Thoracic aorta (tissue), 2 donors: ENCODE measurements at places on chromosomes 2 and 18.

DNA sequence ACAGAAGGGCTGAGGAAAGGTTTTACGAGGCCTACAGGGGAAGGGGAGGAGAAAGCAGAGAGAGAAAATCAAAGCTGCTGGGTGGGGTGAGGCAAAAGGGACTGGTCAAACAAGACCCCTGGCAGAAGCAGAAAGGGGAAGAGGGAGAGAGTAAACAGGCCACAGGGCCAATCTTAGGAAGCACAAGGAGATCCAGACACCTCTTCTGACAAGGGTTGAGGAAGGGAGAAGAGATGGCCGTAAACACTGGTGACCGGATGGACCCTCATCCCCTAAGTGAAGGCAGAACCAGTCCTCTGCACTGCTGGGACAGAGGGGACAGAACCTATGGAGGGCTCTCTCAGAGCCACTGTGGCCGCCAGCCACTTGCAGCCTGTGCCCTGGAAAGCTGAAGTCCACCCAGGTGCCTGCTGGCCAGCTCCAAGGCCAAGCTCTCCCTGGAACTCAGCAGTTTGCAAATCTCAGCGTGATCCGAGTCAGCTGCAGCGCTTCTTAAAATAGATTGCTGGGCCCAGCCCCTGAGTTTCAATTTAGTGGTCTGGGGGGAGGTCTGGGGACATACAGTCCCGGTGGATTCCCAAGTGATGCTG is 108.8 kb downstream of the TMEM163 start:
- H3K27ac ChIP-seq, result no peak overlapping the region
- no peak overlapping the region for H3K4me3 ChIP-seq
- no peaks in the 10 kb centered on the region for H3K36me3 ChIP-seq
- no peaks in the 10 kb centered on the region for H3K4me1 ChIP-seq
- no peaks in the 10 kb centered on the region for H3K27me3 ChIP-seq

DNA sequence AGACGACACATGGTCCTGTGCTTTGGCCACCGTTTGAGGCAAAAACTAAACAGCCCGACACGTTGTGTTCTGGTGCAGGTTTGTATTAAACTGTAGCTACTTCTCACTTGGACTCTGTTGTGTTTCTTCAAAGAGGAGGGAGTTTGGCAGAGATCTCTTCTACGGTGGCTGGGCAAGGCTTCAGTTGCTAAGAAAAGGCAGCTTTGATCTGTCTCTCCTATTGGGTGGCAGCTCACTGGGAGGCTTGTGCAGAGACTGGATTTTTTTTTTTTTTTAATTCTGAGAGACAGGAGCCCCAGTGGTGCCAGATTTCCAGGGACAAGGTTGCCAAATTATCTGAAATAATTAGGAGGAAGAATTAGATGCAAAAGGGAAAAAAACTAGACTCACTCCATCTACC is 20.2 kb upstream of the MAPRE3 start:
- H3K4me3 ChIP-seq, result no peak overlapping the region
- no peaks in the 10 kb centered on the region for H3K27me3 ChIP-seq
- H3K36me3 ChIP-seq, result no peaks in the 10 kb centered on the region
- no peaks in the 10 kb centered on the region for H3K4me1 ChIP-seq
- no peak for DNase-seq

DNA sequence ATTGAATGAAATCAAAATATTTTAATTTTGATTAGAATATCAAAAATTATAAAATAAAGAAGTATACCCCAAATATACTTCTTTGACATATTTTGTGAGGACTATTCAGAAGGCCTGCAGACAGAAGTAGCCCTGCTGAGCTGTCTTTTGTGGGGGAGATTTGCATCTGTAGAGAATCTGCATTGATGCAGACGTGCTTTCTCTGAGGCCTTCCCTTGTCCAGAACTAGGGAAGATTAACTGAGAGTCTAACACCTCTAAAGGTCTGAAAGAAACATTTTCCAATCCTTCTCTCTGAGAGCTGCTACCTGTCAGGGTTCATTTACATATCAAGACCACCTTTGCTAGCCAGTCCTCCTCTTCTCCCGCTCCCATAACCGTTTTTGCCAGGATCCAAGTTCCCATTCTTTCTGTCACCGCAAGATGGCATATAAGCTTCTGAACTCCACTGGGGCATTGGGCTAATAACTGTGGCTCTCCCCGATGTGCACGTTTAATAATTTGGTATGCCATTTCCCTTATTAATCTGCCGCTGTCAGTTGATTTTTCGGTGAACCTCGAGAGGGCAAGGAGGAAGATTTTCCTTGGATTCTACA is 510.4 kb upstream of the CNTNAP5 start:
- no peaks in the 10 kb centered on the region for H3K4me1 ChIP-seq
- no peak for DNase-seq
- no peak overlapping the region for H3K4me3 ChIP-seq
- no peak overlapping the region for H3K27ac ChIP-seq
- H3K27me3 ChIP-seq, result no peaks in the 10 kb centered on the region

- DNase-seq, result no peak
- no peaks in the 10 kb centered on the region for H3K36me3 ChIP-seq
- H3K27ac ChIP-seq, result no peak overlapping the region
- no peak overlapping the region for H3K4me3 ChIP-seq
- no peaks in the 10 kb centered on the region for H3K27me3 ChIP-seq
- H3K4me1 ChIP-seq, result no peaks in the 10 kb centered on the region
These were observed 258.5 kb downstream of the ASXL3 start for GRCh38 chr18:33836564-33836963.

GRCh38 chr2:53939656-53940055 is 31.1 kb downstream of the PSME4 start:
- no peak overlapping the region for H3K4me3 ChIP-seq
- no peaks in the 10 kb centered on the region for H3K27me3 ChIP-seq
- peaks cover 9% of the 10 kb centered on the region for H3K36me3 ChIP-seq
- no peak overlapping the region for H3K27ac ChIP-seq

DNA sequence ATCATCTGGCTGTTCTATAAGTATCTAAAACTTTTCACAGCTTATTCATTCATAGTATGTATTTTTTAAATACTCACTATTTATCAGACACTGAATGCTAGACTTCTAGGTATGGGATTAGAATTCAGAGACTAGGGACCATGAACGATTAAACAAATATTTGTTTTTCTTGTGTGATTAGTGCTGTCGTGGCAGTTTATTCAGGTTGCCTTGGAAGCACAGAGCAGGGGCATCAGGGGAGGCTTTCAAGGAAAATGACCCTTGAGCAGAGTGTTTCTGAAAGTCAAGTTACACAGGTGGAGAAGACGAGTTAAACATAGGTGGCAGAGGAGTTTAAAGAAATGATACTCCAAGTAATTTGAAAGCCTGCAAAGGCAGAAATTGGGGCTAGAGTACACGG is 5.7 kb downstream of the SPOPL start:
- DNase-seq, result no peak
- H3K27ac ChIP-seq, result no peak overlapping the region
- H3K36me3 ChIP-seq, result no peaks in the 10 kb centered on the region
- H3K4me1 ChIP-seq, result peaks cover 41% of the 10 kb centered on the region
- no peaks in the 10 kb centered on the region for H3K27me3 ChIP-seq
- no peak overlapping the region for H3K4me3 ChIP-seq

DNA sequence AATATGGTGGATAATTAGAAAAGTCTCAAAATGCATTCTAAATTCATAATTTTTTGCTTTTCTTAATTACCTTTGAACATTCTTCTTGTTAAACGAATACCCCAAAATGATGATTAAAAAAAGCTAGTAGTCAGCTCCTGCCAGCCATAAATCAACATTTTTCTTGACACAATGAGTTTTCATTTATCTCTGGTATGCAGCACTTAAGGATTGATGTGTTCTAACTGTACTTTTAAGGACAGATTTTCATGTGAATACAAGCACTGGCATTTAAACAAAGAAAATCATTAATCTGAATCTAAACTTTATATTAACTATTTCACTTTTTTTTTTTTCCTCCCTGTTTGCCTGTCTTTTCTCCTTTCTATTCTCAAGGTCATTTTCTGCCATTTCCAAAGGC is 976.8 kb downstream of the TMEM182 start:
- no peak overlapping the region for H3K4me3 ChIP-seq
- no peaks in the 10 kb centered on the region for H3K36me3 ChIP-seq
- no peaks in the 10 kb centered on the region for H3K4me1 ChIP-seq
- no peaks in the 10 kb centered on the region for H3K27me3 ChIP-seq
- H3K27ac ChIP-seq, result no peak overlapping the region

- no peak overlapping the region for H3K4me3 ChIP-seq
- no peaks in the 10 kb centered on the region for H3K27me3 ChIP-seq
- H3K36me3 ChIP-seq, result no peaks in the 10 kb centered on the region
- no peak for DNase-seq
- no peak overlapping the region for H3K27ac ChIP-seq
These were observed 84.3 kb downstream of the TFCP2L1 start for GRCh38 chr2:121200419-121201315.

- no peak overlapping the region for H3K4me3 ChIP-seq
- H3K4me1 ChIP-seq, result no peaks in the 10 kb centered on the region
- no peaks in the 10 kb centered on the region for H3K36me3 ChIP-seq
- H3K27me3 ChIP-seq, result no peaks in the 10 kb centered on the region
- H3K27ac ChIP-seq, result no peak overlapping the region
These were observed 98.2 kb downstream of the SOCS6 start for GRCh38 chr18:70387027-70387426.

DNA sequence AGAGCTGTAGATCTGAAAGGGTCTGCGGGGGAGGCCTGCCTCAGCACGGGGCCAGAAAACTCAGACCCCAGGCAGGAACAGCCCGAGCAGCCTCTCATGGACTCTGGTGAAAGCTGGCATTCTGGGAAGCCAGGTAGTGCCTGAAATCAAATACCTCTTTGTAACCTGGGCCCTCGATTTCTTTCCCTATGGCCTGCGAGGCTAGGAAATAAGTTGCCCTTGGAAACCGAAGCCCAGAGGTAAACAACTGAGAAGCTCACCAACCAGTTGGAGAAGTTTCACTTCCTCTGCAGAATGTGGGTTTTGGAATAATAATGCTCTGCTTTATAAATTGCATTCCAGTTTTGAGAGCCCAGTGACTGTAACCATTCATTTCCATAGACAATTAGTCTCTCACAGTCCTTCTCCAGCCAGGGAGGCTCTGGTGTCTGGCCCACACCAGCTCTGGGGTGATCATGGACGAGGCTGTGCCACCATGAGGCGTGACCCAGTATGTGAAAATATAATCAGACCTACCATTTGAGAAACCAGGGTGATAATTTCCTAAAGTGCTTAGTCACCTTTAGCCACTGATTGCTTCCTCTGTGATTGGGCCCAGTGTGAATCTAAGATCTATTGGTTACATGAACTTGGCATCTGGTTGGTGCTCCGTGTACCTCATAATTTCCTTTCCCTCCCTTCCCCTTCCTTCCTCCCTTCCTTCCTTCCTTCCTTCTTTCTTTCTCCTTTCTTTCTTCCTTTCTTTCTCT is 133.1 kb upstream of the PELI1 start:
- H3K27ac ChIP-seq, result peak overlapping the region; percentile 17
- H3K36me3 ChIP-seq, result no peaks in the 10 kb centered on the region
- no peak overlapping the region for H3K4me3 ChIP-seq
- H3K4me1 ChIP-seq, result no peaks in the 10 kb centered on the region

GRCh38 chr2:241933179-241933911 is 63.8 kb downstream of the RTP5 start:
- no peaks in the 10 kb centered on the region for H3K27me3 ChIP-seq
- no peak overlapping the region for H3K4me3 ChIP-seq
- H3K36me3 ChIP-seq, result no peaks in the 10 kb centered on the region
- no peak overlapping the region for H3K27ac ChIP-seq
- DNase-seq, result no peak
- H3K4me1 ChIP-seq, result no peaks in the 10 kb centered on the region

DNA sequence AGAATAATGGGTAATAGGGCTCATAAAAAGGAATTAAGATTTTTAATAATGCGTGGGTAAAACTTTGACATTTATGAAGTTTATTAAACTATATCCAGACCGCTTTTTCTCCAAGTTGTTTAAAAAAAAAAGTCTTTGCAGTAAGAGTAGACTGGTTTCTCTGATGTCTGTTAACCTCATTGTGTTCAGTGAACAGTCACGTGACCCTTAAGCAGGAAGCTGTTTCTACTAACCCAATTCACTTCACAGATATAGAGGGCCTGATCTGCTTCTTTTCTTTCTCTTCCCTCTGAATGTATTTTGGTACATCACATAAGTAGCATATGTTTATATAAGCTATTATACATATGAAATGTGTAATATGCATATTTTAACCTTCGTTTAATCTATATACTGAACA is 1011.3 kb upstream of the CELF4 start:
- no peaks in the 10 kb centered on the region for H3K27me3 ChIP-seq
- no peaks in the 10 kb centered on the region for H3K4me1 ChIP-seq
- H3K27ac ChIP-seq, result no peak overlapping the region
- no peaks in the 10 kb centered on the region for H3K36me3 ChIP-seq
- no peak overlapping the region for H3K4me3 ChIP-seq
- no peak for DNase-seq

GRCh38 chr2:152432206-152432653 is 97.3 kb downstream of the FMNL2 start:
- no peak overlapping the region for H3K4me3 ChIP-seq
- H3K27me3 ChIP-seq, result no peaks in the 10 kb centered on the region
- H3K27ac ChIP-seq, result no peak overlapping the region
- peaks cover 39% of the 10 kb centered on the region for H3K4me1 ChIP-seq
- no peak for DNase-seq

GRCh38 chr2:121387591-121388325 is 102.8 kb upstream of the TFCP2L1 start:
- no peaks in the 10 kb centered on the region for H3K4me1 ChIP-seq
- H3K27ac ChIP-seq, result no peak overlapping the region
- no peak for DNase-seq
- H3K36me3 ChIP-seq, result peaks cover 12% of the 10 kb centered on the region

- H3K4me3 ChIP-seq, result no peak overlapping the region
- no peak for DNase-seq
- H3K27ac ChIP-seq, result no peak overlapping the region
These were observed 223.6 kb upstream of the GULP1 start for GRCh38 chr2:188068093-188068492.

DNA sequence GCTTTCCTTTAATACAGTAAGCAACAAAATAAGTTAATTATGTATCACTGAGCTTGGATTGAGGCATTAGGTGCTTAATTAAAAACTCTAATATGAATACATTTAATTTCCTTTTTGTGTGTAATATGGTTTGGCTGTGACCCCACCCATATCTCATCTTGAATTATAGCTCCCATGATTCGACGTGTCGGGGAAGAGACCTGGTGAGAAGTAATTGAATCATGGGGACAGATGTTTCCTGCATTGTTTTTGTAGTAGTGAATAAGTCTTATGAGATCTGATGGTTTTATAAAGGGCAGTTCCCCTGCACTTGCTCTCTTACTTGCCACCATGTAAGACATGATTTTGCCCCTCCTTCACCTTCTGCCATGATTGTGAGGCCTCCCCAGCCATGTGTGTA is 325.4 kb upstream of the CDH7 start:
- no peaks in the 10 kb centered on the region for H3K27me3 ChIP-seq
- no peaks in the 10 kb centered on the region for H3K4me1 ChIP-seq
- H3K4me3 ChIP-seq, result no peak overlapping the region
- no peak for DNase-seq
- H3K36me3 ChIP-seq, result no peaks in the 10 kb centered on the region
- H3K27ac ChIP-seq, result no peak overlapping the region

DNA sequence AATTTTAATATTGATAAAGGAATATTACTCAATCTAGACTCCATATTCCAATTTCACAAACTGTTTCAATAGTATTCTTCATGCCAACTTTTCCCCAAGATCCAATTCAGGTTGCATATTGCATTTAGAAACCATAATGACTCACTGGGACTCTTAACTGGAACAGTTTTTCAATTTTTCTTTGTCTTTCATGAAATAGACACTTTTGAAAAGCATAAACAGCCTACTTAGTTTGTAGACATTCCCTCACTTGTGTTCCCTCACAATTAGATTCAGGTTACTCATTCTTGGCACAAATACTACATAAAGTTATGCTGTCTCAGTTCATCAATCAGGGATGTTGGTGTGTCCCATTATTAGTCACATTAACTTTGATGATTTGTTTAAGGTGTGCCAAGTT is 1768.4 kb upstream of the PIK3C3 start:
- H3K4me3 ChIP-seq, result no peak overlapping the region
- DNase-seq, result no peak
- H3K4me1 ChIP-seq, result no peaks in the 10 kb centered on the region
- H3K27ac ChIP-seq, result no peak overlapping the region
- H3K27me3 ChIP-seq, result no peaks in the 10 kb centered on the region
